ENCODE measurements at places on chromosomes 6 and 20.

DNA sequence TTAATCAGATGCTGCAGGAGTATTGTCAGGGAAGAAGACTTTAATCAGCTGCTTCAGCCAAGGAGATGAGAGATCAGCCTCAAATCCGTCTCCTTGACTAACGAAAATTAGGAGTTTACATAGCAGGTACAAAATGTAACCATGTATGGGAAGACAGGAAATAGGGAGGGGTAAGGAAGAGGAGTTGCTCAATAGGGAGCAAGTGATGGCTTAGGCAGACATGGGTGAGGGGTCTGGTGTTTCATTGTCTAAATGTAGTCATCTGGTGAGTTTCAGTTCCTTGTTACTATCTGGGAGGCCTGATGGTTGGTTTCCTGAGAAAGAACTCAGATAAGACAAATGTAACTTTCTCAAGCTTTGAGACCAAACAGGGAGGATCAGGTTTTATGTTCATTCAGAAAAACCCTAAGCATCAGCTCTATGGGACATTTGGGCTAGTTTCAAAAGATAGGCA is 217.3 kb upstream of the SULF2 start:
- no peak for DNase-seq

GRCh38 chr6:124999105-124999764 is 37.0 kb downstream of the RNF217 start:
- no peak for DNase-seq

DNA sequence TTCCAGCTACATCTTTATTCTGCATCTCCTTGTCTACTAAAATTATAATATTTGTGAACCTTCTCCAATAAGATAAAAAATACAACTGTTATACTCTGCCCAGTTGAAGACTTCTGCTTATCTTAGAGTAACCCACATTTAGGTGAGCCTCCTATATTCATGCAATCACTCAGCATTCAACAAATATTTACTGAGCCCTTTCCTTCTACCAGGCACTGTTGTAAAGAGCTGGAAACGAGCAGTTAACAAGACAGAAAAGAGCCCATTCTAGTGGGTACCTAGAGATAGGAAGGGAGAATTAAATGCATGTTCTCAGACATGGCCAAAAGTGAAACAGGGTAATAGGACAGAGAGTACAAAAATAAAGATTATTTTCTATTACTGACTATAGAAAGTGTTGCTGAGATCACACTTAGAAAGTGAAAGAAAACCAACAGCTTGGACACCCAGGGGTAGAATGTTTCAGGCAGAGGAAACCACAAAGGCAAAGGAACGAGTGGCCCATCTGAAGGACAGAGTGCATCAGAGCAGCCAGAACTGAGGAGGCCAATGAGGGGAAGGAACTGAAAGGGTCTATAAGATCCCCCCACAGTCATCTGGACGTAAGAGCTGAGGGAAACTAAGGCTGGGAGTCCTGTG is 50.8 kb upstream of the SMLR1 start:
- DNase-seq: no peak

- DNase-seq: no peak
Measured at GRCh38 chr6:135149376-135149775, 31.7 kb upstream of the MYB start.

DNA sequence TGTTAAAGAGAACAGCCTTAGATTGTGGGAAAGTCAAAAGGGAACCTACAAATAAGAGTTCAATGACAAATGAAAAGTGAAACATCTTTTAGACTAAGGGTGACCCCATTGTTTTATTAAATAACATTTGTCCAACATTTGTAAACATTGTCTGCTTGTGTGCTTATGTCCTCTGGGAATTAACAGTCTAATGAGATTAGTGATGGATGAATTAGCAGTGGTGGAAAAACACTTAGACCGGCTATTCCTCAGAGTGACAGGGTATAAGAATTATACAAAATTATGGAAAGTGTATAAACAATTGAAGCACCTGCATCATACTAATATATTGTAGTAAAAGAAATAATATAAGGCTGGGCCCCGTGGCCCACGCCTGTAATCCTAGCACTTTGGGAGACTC is 29.3 kb upstream of the HFE start:
- no peak for DNase-seq

GRCh38 chr20:10909803-10910202 is 236.0 kb upstream of the JAG1 start:
- DNase-seq: no peak

- no peak for DNase-seq
Measured at GRCh38 chr6:158642097-158642601, 2.4 kb downstream of the DYNLT1 start.

DNA sequence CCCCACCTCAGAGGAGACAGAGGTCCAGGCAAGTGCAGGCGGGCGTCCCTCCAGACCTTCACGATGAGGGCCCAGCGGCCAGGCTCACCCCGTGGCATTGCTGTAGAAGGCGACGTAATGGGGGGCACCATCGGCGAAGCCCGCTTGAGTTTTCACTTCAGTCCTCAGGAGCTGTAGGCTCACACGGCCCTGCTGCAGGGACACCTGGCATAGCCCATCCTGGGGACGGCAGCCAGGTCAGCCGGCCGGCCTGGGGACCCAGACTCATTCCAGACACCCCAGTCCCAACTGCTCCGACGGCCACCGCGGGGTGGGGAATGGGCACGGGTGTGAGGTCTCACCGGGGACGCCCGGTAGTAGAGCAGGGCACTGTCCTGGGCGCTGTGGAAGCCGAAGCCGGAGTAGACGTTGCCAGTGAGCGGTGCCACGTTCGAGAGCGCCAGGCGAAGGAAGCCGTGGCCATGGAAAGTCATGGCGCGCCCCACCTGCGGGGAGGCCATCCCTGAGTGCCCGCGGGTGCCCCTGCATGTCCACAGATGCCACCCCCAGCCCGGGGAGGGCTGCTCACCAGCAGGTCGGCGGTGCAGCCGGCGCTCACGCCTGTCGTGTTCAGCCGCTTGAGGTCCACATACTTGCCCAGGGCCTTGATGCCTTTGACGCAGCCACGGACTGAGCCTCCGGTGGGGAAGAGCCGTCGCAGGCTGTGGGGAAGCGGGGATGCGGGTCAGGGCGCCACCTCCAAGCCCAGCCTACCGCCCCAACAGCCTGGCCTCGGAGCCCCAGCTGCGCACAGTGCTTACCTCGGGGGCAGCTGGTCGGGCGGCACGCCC is 9.2 kb downstream of the ADRM1 start:
- no peak for DNase-seq

DNA sequence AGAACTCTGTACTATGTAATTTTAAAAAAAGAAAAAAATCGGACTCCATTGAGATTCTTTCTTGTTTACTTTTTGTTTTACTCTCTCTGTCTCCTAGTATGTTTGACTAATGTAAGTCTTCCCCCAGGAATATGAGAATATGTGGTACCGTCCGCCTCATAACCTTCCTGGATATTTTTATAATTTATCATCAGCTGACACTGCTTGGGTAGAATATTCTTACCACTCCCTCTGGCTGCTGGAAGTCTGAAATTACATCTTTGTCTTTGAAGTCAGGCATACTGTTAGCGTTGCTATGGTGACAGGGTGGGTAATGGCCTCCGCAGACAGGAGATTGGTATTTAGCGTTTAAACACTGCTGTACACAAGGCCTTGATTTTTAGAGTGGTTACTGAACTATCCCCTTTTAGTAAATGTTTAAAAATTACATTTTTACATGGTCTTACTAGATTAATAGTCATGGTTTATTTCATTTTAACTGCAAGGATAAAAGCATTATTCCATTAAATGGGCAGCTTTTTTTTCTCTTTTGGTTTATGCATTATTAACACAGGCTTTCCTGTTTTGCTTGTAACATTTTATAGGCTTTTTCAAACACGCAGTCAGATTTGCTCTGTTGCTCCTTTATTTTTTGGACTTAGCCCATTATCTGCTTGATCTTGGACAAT is 176.4 kb downstream of the ARID1B start:
- no peak for DNase-seq

- no peak for DNase-seq
Measured at GRCh38 chr6:73548458-73549446, 27.9 kb upstream of the EEF1A1 start.

GRCh38 chr6:28802417-28803336 is 121.1 kb downstream of the TRIM27 start:
- DNase-seq: no peak

DNA sequence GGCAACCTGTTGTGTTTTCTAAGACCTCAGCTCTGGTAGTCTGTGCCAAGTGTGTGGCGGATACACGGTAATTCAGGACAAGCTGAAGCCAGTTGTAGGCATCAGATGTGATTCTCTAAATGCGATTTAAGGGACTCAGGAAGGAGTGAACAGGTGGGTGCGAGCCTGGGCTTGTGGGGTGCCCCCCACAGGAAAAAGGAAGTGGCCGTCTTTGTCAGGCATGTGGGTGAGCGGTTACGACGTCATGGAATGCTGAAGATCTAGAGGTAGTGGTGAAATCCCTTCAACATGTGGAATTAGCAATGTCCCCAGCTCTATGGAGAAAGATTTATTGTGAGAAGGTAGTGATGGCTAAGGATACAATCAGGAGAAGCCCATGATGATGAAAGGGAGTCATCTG is 95.1 kb upstream of the EXOC2 start:
- no peak for DNase-seq

DNA sequence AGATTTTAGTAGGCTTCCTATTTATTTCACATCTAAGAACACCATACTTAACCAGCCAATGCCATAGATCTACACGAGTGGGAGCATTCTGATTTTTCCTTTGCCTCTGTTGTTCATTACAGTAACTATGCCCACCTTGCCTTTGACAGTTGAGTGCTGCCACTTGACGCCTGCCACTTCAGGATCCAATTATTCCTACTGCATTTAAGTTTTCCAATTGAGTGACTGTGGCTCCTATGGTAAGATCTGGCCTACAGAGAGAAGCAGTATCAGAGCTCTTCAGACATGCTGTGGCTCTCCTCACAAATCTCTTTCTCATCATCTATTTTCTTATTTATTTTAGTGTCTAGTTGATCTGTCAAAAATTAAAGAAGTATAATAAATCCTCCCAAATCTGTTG is 403.0 kb upstream of the SPTLC3 start:
- DNase-seq: no peak

GRCh38 chr20:34615477-34615876 is 57.0 kb downstream of the MAP1LC3A start:
- DNase-seq: no peak

- no peak for DNase-seq
Measured at GRCh38 chr6:39441301-39441700, 118.8 kb upstream of the KCNK16 start.

GRCh38 chr6:150905769-150906168 is 40.3 kb downstream of the MTHFD1L start:
- DNase-seq: no peak

DNA sequence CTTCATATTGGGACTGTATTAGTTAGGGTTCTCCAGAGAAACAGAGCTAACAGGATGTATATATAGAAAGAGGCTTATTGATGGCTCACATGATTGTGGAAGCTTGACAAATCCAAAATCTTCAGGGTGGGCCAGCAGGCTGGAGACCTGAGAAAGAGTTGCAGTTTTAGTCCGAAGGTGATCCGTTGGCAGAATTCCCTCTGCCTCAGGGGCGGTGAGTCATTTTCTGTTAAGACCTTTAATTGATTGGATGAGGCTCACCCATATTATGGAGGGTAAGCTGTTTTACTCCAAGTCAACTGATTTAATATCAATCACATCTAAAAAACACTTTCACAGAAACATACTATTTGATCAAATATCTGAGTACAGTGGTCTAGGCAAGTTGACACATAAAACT is 113.6 kb downstream of the FLRT3 start:
- DNase-seq: no peak

DNA sequence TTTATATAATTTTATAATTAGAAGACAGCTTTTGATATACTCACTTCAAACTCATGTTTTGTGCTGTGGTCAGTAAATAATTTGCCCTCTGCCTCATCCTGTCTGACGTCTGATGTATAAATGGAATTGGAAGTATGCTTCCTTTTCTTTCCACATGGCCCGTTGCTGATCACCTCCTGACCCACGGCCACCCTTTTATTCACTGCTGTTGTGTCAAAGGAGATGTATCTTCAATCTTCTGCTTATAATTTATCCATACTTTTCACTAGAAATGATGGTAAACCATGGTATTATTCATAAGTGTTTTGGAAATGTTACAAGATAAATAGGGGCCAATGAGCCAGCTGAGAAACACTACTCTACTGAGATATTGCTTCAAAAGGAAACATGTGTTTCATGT is 841.8 kb downstream of the PHF3 start:
- no peak for DNase-seq

Measured in stimulated activated CD8-positive, alpha-beta memory T cell treated with anti-CD3 and anti-CD28 coated beads, Interleukin-4, amount 100 ng/mL, for 4 hours (primary cell).